Common myeloid progenitor, CD34-positive (primary cell): ENCODE measurements at places on chromosomes 1 and 21.
A peak's percentile ranks its signal among the peaks of the same experiment; 100 is the strongest.

DNA sequence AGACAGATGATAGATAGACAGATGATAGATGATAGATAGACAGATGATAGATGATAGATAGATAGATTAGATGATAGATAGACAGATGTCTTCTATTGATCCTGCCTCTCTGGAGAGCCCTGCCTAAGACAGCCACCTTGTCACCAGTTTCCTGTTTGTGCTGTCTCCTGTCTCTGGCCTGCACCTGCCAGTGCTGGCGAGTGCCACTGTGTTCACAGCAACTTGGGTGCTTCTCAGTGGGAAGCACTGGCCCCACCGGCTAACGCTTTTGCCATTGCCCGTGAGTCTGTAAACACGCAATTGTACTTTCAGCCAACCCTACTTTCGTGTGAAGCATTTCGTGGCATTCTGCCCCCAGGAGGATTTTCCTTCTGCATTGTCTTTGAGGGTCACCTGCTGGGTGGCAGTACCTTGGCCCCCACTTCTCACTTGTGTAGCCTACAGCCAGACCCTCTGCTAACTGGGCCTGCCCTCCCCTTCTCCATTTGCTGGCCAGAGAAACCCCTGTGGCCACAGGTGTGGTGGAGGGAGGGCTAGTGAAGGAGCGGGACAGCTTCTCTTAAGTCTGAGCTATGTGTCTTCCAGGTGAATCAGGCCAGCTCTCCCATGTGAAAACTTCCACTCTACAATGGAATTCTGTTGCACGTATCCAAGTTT is 23.4 kb upstream of the PDE9A start:
- no peak overlapping the region for H3K4me3 ChIP-seq
- no peak for DNase-seq
- peaks cover 7% of the 10 kb centered on the region for H3K4me1 ChIP-seq
- no peaks in the 10 kb centered on the region for H3K27me3 ChIP-seq

DNA sequence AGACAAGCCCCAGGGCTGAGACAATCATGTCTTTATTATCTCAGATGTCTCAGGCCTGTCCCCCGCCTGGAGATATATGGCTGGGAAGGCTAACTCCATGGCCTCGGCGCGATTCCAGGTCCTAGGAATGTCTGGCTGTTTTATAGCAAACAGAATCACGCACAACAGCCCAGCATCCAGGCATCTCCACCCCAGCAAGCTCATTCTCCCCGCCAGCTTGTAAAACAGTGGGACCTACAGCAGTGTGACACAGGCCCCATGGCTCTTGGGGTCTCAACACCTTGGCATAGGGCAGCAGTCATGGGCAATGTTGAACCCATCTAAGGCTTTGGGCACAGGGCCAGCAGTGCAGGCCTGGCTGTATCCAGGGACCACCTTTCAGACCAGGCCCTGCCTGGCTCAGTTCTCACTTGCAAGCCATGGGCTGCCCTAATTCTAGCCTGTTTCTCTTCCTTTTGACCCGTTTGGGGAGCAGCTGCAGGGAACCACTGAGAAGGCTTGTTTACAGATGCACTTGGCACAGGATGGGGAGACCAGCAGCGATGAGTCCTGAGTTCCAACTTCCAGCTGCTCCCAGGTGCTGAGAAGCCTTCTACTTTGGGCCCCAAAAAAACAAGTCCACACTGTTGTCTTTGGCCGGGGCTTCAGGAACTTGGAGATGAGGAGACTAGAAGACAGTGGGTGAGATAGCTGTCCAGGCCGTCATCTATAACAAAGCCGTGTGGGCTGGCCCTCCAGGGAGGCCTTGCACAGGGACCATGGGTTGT is 34.4 kb downstream of the WNT4 start:
- H3K4me3 ChIP-seq = no peak overlapping the region
- H3K27me3 ChIP-seq = no peaks in the 10 kb centered on the region
- peaks cover 25% of the 10 kb centered on the region for H3K36me3 ChIP-seq

- H3K4me1 ChIP-seq = no peaks in the 10 kb centered on the region
- H3K27me3 ChIP-seq = no peaks in the 10 kb centered on the region
- DNase-seq = peak; percentile 20
- H3K27ac ChIP-seq = no peak overlapping the region
Measured at GRCh38 chr1:84771895-84772294, 81.6 kb upstream of the SSX2IP start.

GRCh38 chr1:236618507-236618906 is 14.2 kb upstream of the HEATR1 start:
- H3K36me3 ChIP-seq = no peaks in the 10 kb centered on the region
- H3K4me1 ChIP-seq = no peaks in the 10 kb centered on the region
- H3K27me3 ChIP-seq = no peaks in the 10 kb centered on the region
- H3K4me3 ChIP-seq = no peak overlapping the region

- peaks cover 9% of the 10 kb centered on the region for H3K4me1 ChIP-seq
- peaks cover 16% of the 10 kb centered on the region for H3K36me3 ChIP-seq
- peak overlapping the region; percentile 95 for H3K27ac ChIP-seq
- H3K4me3 ChIP-seq = peak overlapping the region; percentile 99
- DNase-seq = no peak
- H3K27me3 ChIP-seq = no peaks in the 10 kb centered on the region
Measured at GRCh38 chr1:37858931-37859506, 373 bp downstream of the MTF1 start.

- H3K27me3 ChIP-seq = no peaks in the 10 kb centered on the region
- no peaks in the 10 kb centered on the region for H3K36me3 ChIP-seq
- peak; percentile 56 for DNase-seq
- peak overlapping the region; percentile 23 for H3K27ac ChIP-seq
- peaks cover 12% of the 10 kb centered on the region for H3K4me1 ChIP-seq
Measured at GRCh38 chr21:21860888-21861287, 862.7 kb downstream of the NCAM2 start.

GRCh38 chr1:187872550-187872949 is 1043.8 kb downstream of the PLA2G4A start:
- no peak overlapping the region for H3K27ac ChIP-seq
- H3K36me3 ChIP-seq = no peaks in the 10 kb centered on the region
- DNase-seq = no peak
- no peak overlapping the region for H3K4me3 ChIP-seq
- H3K4me1 ChIP-seq = no peaks in the 10 kb centered on the region
- no peaks in the 10 kb centered on the region for H3K27me3 ChIP-seq

GRCh38 chr1:209899948-209900347 is 38.1 kb upstream of the SYT14 start:
- H3K27ac ChIP-seq = no peak overlapping the region
- no peaks in the 10 kb centered on the region for H3K36me3 ChIP-seq
- no peaks in the 10 kb centered on the region for H3K27me3 ChIP-seq
- H3K4me1 ChIP-seq = no peaks in the 10 kb centered on the region
- DNase-seq = no peak
- no peak overlapping the region for H3K4me3 ChIP-seq

DNA sequence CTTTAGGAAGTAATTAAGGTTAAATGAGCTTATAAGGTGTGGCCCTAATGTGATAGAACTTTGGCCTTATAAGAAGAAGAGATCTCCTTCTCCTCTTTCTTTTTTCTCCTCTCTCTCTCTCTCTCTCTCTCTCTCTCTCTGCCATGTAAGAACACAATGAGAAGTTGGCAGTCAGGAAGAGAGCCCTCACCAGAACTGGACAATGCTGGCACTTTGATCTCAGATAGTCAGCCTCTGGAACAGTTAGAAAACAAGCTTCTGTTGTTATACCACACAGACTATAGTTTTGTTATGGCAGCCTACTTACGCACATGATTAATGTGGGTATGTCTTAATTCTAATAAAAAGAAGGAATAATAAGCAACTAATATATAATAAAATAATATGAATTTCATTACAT is 444.2 kb upstream of the LRRC7 start:
- no peak for DNase-seq
- no peak overlapping the region for H3K4me3 ChIP-seq
- no peaks in the 10 kb centered on the region for H3K4me1 ChIP-seq
- H3K36me3 ChIP-seq = no peaks in the 10 kb centered on the region
- no peak overlapping the region for H3K27ac ChIP-seq

- H3K4me3 ChIP-seq = no peak overlapping the region
- H3K27ac ChIP-seq = no peak overlapping the region
- DNase-seq = no peak
- no peaks in the 10 kb centered on the region for H3K4me1 ChIP-seq
- H3K27me3 ChIP-seq = no peaks in the 10 kb centered on the region
- no peaks in the 10 kb centered on the region for H3K36me3 ChIP-seq
Measured at GRCh38 chr1:158169105-158169504, 11.6 kb upstream of the CD1D start.

DNA sequence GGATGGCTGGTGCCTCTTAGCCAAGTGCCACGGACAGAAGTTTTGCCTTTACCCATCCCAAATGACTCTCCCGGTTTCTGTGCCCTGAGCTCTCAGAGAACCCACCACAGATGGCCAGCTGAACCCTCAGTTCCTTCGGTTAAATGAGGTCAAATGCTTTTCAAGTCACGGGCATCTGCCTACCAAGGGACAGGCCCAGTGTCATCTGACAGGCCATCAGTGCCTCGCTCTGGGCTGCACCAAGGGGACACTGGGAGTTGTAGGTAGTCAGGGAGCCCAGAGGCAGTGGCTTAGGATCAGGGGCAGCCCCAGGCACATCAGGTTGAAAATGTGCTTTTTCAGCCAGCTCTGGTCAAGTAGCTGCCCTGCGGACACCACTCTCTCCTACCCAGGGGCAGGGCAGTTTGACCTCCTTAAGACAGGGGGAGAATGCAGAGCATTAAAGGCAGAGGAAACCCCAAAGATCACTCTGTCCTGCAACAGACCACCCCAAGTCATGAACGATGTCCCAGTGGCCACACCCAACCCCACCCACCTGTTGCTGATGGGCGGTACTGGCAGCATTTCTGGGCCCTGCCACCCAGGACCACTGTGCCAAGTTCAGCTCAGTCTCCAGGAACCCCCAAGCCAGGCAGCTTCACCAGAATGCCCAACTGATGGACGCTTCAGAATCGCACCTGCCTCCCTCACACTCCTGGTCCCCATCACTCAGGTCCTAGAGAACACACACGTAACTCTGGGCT is 60.7 kb downstream of the CASZ1 start:
- H3K36me3 ChIP-seq = no peaks in the 10 kb centered on the region
- DNase-seq = no peak
- H3K27ac ChIP-seq = no peak overlapping the region
- no peaks in the 10 kb centered on the region for H3K4me1 ChIP-seq
- no peaks in the 10 kb centered on the region for H3K27me3 ChIP-seq

DNA sequence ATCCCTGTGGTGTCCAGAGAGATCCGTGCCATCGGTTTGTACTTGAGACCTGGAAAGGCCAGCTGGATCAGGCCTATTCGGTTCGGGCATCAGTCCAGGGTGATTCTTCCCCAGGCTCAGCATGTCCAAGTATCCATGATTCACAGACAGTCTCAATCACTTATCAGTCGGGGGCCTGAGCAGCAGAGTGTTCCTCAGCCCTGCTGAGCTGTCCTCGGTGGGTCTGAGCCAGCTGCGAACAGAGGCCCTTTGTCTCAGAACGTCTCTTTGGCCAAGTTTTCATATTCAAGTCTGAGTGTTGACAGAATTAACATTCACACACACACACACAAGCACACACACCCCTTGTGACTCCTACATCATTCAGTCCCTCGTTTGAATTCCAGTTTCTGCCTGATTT is 33.4 kb upstream of the OSBPL9 start:
- H3K4me1 ChIP-seq = peaks cover 8% of the 10 kb centered on the region
- H3K36me3 ChIP-seq = no peaks in the 10 kb centered on the region
- DNase-seq = no peak
- H3K27me3 ChIP-seq = no peaks in the 10 kb centered on the region
- no peak overlapping the region for H3K27ac ChIP-seq

GRCh38 chr1:197859024-197859423 is 43.4 kb upstream of the C1orf53 start:
- no peak overlapping the region for H3K27ac ChIP-seq
- no peaks in the 10 kb centered on the region for H3K27me3 ChIP-seq
- no peak for DNase-seq
- H3K4me3 ChIP-seq = no peak overlapping the region
- H3K4me1 ChIP-seq = no peaks in the 10 kb centered on the region
- no peaks in the 10 kb centered on the region for H3K36me3 ChIP-seq

- no peaks in the 10 kb centered on the region for H3K36me3 ChIP-seq
- H3K27me3 ChIP-seq = no peaks in the 10 kb centered on the region
- no peak overlapping the region for H3K4me3 ChIP-seq
- H3K27ac ChIP-seq = no peak overlapping the region
- no peak for DNase-seq
Measured at GRCh38 chr1:236009857-236010256, 55.0 kb downstream of the NID1 start.

DNA sequence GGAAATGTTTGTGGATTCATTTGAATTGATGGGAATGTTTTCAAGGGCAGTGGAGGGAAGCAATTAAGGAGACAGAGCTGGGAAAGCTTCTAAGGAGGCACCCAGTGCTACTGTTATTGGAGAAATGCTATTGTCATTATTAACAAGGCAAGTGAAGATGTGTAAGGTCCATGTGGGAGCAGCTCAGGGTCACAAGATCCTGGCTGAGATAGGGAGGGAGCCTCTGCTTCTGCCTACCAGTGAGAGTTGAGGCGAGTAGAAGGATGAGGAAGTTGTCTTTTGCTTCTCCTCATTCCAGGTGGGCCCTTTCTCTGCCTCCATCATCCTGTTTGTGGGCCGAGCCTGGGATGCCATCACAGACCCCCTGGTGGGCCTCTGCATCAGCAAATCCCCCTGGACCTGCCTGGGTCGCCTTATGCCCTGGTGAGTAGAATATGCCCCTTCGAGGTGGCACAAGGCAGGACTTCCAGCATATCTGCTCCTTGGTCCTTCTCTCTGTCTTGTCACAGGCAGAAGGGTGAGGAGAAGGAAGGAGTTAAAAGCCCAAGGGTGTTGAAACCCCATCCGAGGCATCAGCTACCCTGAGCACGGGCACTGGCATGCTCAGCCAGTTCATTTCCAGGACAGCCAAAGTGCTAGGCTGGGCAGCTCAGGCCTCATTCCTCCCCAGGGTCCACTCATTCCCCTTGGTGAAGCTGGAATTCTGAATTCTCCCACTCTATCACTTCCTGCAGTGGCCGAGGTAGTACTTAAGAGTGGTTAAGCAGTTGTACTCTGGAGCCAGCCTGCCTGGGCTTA is 3.7 kb downstream of the MFSD2A start:
- H3K36me3 ChIP-seq = no peaks in the 10 kb centered on the region
- no peaks in the 10 kb centered on the region for H3K27me3 ChIP-seq
- H3K27ac ChIP-seq = no peak overlapping the region
- peaks cover 2% of the 10 kb centered on the region for H3K4me1 ChIP-seq
- no peak for DNase-seq

- H3K4me3 ChIP-seq = no peak overlapping the region
- no peak overlapping the region for H3K27ac ChIP-seq
- no peaks in the 10 kb centered on the region for H3K36me3 ChIP-seq
- peak; percentile 25 for DNase-seq
Measured at GRCh38 chr21:15206514-15206913, 141.7 kb upstream of the NRIP1 start.

GRCh38 chr1:67004176-67004575 is 49.8 kb downstream of the SLC35D1 start:
- H3K4me3 ChIP-seq = no peak overlapping the region
- H3K27ac ChIP-seq = no peak overlapping the region
- DNase-seq = no peak
- no peaks in the 10 kb centered on the region for H3K27me3 ChIP-seq
- peaks cover 5% of the 10 kb centered on the region for H3K36me3 ChIP-seq

- DNase-seq = no peak
- peaks cover 29% of the 10 kb centered on the region for H3K36me3 ChIP-seq
- no peak overlapping the region for H3K4me3 ChIP-seq
Measured at GRCh38 chr1:226404063-226404903, 3.6 kb downstream of the PARP1 start.
